ENCODE measurements at places on chromosomes 3 and 15.
A peak's percentile ranks its signal among the peaks of the same experiment; 100 is the strongest.

DNA sequence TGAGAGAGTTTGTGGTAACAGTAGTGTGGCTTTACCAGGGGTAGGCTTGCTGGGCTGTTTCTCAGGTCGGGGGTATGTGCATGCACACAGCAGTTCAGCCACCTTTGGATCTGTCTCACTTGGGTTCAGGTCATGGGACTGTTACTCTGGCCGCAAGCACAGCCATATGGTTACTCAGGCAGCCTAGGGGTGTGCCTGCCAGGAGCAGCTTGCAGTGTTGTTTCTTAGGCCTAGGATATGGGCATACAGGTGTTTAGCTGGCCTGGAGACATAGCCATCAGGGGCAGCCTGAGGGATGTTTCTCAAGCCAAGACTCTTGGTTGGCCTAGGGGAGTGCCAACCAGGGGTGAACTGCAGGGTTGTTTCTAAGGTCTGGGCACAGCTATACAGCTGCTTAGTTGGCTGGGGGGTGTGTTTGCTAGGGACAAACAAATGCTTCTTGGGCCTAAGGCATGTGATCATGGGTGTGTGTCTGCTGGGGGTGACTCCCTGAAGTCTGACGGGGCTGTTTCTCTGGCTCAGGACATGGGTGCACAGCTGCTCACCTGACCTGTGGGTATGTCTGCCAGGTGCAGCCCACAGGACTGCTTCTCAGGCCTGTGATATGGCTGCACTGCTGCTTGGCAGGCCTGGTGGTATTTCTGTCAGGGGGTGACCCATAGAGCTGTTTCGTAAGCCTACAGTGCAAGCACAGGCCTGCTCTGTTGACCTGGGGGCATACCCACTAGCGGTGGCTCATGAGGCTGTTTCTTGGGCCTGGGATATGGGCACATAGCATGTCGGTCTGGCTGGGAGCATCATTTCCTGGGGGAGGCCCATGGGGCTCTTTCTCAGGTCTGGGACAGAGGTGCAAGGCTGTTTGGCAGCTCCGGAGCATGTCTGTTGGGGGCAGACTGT is 168.0 kb upstream of the THRB start:
- no peak for DNase-seq

- no peak for DNase-seq
Observed at GRCh38 chr3:101084404-101084803, 91.2 kb upstream of the ABI3BP start.

DNA sequence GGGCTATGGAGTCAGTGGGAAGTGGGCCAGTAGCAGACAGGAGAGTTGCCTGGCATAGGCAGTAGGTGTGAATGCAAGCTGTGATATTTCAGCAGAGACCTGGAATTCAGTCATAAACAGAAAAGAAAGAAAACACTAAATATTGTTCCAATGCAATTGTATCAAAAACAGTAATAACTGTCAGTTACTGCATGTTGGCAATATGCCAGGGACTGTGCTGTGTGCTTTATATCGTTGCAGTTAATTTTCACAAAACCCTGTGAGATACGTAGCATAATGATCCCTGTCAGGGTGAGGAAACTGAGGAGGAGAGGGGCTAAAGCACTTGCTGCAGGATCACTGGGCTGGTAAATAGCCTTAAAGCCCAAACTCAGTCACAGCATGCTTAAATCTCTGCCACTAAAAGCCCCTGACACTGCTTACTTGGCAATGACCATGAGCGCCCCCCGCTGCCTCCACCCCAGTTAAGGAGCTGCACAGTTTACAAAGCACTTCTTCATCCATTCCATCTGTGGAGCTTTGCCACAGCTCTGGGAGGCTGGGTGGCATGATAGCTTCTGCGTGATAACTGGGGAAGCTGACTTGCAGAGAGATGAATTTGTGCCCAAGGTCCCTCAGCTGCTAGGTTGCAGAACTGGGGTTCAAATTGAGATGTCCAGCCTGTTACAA is 3.9 kb downstream of the SLC6A1 start:
- no peak for DNase-seq

DNA sequence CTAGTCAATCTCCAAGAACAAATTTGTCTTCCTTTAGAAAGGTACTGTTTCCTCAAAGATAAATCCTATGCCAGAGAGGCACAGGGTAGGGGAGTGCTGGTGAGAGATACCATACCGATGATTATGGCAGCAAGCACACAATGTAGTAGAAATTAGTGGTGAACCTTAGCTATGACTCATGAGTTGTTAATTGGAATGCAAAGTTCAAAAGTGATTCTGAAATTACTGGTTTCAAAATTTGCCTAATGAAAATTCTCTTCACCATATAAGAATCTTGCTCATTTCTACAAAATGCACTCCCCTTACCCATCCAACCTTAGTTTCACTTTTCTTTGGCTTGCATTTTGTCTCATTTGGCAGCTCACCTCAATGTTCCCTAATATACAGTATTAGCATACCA is 139.5 kb upstream of the SLC2A2 start:
- no peak for DNase-seq

DNA sequence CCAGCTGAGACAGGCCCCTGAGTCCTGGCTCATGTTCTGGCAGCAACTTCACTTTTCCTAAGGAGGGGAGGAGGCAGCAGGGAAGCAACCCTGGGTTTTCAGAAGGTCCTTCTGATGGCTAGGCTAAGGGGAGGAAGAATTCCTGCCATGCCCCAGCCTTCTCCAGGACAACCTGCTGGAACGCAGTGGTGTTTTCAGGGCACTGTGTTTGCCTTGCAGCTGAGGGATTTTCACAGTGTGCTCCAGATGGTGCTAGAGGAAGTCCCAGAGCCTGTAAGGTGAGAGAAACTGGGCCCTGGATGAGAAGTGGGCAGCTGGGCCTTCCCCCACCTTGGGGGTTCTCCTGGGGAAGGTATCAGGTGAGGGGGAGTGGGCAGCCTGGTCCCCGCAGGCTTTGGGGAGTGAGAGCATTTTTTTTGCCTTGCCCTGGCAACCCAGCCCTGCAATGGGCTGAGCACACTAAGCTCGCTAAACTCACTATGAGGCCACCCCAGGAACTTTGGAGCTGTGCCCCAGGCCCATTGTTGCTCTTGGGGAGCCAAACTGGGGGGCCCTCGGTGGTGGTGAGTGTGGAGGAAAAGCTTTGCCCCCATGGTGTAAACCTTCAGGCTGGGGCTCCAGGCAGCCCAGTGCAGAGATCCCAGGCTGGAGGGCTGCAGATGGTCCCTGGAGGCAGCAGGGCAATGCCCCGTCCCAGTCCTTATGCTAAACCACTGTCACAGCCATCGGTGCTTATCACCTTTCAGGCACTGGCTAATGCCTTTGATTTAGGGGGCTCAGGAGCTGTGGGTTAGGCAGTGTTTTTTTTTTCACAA is 41.1 kb downstream of the ACAA1 start:
- DNase-seq, result peak; percentile 60

GRCh38 chr15:89419370-89419984 is 76.9 kb downstream of the RHCG start:
- no peak for DNase-seq

GRCh38 chr3:50639055-50639494 is 22.1 kb downstream of the MAPKAPK3 start:
- no peak for DNase-seq

DNA sequence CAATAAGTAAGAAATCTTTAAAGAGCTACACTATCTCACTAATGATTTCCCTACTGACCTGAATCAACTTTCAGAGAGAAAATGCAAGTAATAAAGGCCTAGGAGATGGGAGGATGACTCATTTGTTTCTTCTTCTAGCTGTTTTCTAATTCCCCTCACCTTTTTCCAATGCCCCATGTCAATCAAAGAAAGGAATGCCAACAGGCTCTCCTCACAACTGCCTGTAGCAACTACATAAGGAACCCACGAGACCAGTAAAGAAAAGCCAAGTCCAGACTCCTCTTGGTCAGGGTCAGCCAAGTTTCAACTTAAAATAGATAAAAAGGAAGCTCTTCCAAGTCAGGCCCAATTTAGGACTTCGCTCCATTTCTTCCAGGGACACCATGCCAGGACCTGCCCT is 201.9 kb downstream of the TNIK start:
- DNase-seq, result no peak

GRCh38 chr3:43872901-43873300 is 182.2 kb downstream of the ABHD5 start:
- DNase-seq, result no peak

GRCh38 chr3:149128821-149129220 is 617 bp upstream of the HPS3 start:
- DNase-seq, result no peak

DNA sequence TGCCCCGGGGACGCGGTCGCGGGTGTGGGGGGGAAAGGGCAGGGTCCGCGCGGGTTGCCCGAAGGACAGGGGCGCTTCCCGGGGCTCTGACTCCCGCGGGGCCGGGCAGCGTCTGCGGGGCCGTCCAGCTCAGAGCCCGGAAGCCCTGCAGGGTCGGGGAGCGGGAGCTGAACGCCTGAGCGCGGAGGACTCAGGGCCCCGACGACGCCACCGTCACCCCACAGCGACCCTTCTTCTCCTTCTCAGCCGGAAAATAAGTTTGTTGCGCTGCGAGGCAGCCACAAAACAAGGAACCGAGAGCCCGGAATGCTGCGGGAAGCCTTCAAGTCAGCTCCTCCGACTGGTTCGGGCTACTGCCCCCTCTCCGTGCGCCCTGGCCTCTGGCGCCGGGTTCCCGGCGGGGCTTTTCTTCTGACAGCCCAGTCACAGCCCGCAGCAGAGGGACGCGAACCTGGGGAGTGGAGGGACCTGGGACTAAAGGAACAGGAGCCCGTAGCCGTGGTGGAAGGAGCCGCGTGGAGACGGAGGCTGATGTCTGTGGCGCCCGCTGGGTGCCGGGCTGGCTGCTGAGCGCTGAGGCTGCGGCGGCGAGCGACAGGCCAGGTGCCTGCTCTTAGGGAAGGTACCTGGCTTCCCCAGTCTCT is 484 bp downstream of the CNTN4 start:
- no peak for DNase-seq

DNA sequence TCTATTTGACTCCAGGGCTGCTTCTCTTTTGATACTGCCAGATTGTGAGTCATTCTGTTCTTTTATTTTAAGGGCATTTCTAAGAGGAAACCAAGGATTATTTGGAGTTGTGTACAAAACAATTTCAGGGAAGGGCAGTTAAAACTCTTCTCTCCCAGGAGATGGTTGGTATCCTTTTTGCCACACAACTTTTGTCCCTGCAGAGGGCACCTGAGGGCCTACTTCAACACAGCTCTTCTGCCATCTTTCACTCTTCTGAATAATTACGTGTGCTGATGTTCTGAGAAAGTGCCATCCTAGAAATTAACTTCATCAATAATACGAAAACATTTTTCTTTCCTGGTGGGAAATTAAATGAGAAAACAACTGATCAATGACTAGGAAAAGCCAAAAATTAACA is 75.7 kb upstream of the GADL1 start:
- DNase-seq, result no peak

- DNase-seq, result no peak
Observed at GRCh38 chr15:93291380-93291779, 202.4 kb upstream of the RGMA start.

GRCh38 chr3:60781935-60782334 is 469.3 kb downstream of the FHIT start:
- no peak for DNase-seq

- DNase-seq, result no peak
Observed at GRCh38 chr3:37847689-37848088, 14.0 kb upstream of the CTDSPL start.

DNA sequence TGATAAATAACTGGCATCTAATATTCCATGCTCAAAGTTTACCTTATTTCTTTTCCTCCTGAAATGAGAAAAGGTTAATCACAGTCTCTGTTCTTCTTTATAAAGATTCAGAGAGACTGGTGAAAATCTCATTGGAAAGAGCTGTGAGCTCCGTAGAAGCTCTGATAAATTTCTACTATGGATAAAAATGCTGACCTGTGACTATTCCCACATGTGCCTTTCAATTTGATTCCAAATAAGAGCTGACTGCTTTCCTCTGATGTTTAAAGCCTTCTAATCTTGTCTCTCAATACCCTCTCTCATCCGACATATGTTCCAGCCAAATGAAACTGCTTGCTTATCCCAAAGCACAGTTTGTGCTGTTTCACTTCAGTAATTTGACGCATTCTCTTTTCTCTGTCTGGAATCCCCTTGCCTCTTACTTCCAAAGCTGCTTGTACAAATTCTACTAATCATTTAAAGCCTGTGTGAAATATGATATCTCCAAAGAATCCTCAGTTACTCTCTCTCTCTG is 130.1 kb downstream of the RTP4 start:
- no peak for DNase-seq

DNA sequence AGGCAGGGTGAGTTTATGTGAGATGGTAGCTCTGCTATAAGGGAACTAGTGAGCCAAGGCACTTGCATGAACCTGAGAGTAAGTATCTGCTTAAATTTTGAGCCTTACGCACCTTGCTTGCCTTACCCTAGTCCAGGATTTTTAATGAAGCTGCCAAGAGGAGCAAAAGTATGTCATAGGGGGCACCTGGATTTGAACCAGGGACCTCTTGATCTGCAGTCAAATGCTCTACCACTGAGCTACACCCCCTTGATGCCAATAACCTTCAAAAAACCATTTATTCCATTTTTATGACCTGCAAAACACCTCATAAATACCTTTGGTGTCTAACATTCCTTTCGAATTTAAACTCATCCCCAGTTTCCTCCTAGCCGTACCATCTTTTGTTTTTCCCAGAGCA is 88.3 kb upstream of the ACP3 start:
- no peak for DNase-seq

DNA sequence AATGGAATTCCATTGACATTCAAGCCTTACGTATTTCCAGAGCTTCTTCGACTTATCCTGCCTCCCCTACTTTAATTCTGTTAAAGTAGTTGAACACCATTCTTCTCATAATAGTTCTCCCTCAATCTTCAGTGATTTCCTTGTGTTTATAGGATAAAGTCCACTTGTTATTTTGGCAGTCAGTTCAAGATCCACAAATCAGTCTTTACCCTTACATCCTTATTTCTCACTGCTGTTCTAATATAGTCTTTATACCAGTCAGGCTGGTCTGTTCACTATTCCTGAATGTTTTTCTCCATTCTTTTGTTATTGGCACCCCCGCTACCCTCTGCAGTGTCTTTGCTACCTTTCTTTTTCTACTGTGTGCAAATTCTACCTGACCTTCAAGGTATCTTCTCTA is 29.7 kb downstream of the ATP6V1A start:
- no peak for DNase-seq

All from coronary artery (tissue), 2 donors.